ENCODE measurements at places on chromosomes 4 and X.

GRCh38 chrX:10401239-10401638 is 219.1 kb downstream of the MID1 start:
- no peak for DNase-seq

DNA sequence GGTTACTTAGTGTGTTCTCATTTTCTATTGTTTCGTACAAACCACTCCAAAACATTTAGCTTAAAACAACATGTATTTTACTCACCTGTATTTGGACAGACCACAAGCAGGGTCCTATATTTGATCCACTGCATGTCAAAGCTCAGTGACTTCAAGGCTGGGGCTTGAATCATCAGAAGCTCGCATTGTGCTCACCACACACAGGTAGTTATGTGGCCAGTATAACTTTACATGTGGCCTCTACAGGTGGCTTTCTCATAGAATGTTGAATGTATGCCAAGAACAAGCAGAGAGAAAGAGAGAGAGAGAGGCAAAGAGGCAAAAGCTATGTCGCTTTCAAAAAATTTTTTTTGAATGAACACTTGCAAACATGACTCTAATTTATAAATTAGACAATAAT is 107.6 kb downstream of the QRFPR start:
- DNase-seq = no peak

DNA sequence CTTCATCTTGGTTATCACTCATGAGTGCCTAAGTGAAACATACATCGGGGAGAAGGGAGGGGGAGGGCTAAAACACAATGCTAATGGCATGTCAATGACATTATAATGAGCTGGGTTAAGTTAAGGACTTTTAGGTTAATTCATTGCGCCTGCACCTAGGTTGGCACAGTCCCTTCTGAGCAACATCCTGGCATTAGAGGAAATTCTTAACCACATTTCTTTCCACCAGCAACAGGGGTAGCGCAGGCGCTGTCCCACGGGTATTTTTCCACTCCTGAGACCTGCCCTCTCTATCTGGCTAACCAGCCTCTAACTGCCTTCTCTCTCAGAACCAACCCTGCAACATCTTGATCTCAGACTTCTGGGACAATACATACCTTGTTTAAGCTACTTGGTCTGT is 39.0 kb upstream of the PROM1 start:
- DNase-seq = no peak

DNA sequence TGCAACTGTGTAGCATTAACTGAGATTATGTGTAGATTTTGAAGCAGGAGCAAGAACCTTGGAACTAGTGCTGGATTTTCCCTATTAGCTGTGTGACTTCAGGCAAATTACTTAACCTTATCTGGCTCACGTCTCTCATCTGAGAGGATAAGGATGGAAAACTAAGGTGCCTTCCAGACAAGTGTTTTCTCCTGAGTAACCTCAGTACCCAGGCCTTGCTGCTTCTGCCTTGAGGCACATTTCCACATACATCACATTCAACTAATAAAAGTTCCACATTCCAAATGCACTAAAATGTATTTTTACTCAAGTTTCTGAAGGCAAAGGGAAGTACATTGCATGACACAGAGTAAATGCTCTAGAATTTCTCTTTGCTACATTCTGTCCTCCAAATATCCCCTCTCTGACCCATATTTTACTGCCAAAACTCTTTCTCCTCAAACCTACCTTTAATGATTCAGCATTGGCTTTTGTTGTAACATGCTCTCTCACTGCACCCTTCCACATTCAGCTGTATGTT is 195.4 kb upstream of the ADGRL3 start:
- no peak for DNase-seq

DNA sequence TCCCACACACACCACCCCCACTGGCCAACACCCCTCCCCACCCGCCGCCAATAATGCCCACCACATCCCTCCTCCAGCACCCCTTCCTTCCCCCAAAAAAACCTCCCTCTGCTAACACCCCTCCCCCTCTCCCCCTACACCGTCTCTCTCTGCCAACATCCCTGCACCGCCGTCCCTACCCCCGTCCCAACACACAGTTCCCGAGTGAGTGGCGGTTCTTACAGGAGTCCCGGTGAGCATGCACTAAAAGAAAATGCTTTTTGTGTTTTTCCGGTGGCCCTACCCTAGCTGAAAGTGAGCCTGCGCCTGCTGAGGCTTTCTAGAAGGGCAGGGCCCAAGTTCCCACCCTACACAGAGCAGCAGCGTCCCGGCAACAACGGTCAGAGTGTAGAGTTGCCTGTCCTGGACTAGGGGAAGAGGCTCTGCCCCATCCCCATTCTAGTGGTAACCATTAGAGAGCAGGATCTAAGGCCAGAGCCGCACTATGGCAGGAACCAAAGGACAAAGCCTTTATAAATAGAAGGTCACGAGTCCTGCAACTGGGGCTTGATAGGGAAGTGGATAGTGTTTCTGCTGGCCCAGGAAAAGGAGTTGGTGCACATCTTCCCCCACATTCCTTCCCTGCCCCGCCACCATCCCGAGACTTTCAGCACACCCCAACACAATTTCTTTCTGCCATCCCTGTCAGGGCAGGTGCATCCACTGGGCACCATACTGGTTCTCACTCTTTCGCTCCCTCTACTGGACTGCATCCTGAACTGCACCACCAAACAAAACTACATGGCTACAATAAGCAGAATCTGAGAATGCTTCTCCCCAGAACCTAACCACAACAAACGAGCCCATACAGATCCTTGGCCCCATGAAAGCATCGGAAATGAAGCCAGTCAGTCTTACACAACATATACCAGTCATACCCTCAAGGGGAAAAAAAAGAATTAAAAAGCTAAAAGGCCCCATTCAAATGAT is 78.1 kb upstream of the PAGE3 start:
- DNase-seq = no peak

- no peak for DNase-seq
Observed at GRCh38 chr4:1571165-1572009, 112.7 kb downstream of the FAM53A start.

DNA sequence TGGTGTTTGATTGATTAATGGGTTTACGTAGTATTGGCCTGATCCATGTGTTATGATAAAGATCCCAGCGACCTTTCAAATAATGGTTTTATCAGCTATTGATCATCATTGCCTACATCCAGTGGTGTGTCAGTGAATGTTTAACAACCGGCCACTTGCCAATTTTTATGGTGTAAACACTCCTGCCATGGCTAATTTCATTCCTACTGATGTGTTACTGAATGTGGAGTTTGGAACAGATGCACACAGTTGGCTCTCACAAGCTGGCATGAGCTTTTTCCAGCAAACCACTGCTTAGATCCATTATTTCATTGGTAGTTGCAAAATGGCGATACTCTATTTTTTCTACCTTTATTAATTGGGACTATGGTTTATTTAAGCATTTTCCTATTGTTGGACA is 139.9 kb downstream of the REPS2 start:
- DNase-seq = no peak

GRCh38 chrX:23952984-23953907 is 45.4 kb downstream of the CXorf58 start:
- no peak for DNase-seq

DNA sequence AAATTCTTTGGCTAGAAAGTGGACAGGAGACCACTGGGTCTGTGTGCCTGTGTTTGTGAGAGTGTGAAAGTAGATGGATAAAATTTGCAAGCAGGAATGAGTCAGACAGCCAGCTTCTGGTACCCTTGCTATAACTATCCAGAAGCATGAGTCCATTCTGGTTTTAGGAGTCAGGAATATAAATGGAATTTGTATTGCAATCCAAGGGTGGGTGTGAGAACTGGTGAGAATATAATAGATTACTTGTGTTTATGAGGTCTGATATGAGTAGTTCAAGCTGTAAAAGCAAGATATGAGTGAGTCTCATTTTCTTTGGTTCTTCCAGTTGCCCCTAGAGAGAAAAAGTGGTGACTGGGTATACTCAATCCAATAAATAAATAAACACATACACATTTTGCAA is 212.7 kb upstream of the TAPT1 start:
- DNase-seq = no peak

- DNase-seq = peak; percentile 21
Observed at GRCh38 chrX:119067023-119067739, 5.6 kb upstream of the CT47C1 start.

DNA sequence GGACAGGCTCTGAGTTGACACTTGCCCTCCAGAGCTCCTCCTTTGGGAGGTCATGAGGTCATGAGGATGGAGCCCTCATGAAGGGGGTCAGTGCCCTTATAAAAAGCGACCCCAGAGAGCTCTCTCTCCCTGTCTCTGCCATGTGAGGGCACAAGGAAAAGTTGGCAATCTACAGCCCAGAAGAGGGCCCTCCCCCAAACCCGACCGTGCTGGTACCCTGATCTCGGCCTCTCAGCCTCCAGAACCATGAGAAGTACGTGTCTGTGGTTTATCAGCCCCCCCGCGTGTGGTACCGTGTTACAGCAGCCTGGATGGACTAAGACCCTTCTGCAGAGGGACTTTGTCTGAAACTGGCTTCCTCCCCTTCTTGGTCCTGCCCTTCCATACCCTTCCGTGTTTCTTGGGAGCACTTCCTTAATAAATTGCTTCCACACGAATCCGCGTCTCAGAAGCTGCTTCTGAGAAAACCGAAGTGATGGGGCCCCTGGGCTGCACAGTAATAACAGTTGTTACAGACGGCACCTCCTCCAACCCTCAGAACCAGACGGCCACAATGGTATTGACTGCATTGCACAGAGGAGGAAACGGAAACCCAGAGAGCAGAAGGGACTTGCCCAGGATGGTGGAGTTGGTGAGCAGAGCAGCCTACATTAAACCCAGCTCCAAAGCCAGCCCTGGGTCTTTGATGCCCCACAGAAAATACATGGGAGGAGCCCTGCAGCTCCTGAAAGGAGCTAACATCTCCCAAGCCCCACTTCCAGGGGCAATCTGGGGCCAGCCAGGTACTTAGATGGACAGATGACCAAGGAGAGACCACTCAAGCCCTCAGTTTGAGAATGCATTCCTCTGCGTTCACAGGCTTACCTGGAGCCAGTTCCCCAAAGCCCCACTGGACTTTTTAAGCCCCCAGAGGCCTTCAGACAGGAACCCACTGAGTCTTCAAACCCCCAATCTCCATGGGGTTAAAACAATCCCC is 242.7 kb downstream of the BCOR start:
- no peak for DNase-seq

GRCh38 chr4:185566972-185567371 is 31.7 kb upstream of the PDLIM3 start:
- no peak for DNase-seq

GRCh38 chr4:3374667-3375066 is 67.1 kb upstream of the HGFAC start:
- no peak for DNase-seq

DNA sequence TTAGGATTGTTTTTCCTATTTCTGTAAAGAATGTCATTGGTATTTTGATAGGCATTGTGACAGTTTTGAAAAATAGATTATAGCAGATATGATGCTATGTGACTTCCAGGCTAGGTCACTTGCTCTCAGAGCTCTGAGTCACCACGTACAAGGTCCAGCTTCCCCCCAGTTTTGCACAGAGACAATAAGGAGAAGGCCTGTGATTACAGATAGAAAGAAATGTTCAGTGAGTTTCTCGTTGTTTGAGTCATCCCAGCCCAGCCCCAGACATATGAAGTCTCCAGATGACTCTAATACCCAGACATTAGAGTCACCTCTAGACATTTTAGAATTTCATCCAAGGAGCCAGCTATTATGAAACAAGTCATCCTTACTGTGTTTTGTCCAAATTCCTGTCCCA is 57.2 kb downstream of the MFAP3L start:
- DNase-seq = no peak

DNA sequence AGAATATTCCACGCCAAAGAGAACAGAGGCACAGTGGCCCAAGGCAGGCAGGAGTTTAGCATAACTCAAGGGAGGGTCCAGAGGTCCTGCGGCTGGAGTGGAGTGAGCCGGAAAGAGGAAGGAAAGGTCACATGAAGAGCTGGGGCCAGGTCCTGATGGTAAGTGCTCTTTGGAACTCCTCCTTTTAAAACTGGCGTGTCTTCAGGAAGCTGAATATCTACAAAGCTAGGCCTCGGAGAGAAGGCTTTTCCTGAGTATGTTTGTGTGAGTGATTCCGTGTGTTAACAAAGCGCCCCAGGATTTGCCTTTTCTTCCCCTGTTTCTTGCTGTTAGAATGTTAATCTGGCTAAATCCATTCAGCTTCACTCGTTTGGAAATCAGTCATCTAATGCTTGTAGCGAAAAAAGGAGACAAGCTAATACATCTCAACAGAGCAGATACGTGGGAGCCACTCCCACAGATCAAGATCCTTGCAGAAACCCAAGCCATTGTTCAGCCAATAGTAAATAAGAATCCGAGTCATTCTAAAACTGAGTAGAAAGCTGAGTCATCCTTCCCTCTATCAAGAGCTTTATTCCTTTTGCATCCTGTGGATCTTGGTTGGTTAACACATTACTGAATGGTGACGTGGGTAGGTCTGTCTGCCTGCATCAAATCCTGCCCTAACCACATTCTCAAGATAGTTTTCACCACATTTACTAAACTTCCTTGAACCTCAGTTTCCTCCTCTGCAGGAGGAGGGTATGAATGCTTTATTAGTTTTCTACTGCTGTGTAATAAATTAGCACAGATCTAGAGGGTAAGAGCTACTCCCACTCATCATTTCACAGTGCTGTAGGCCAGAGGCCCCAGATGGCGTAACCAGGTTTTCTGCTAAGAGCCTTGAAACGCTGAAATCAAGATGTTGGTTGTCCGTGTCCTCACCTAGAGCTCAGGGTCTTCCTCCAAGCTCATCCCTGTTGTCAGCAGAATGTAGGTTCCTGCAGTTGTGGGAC is 43.2 kb upstream of the RBM47 start:
- DNase-seq = no peak

GRCh38 chr4:185600801-185601434 is 65.6 kb upstream of the PDLIM3 start:
- DNase-seq = no peak

DNA sequence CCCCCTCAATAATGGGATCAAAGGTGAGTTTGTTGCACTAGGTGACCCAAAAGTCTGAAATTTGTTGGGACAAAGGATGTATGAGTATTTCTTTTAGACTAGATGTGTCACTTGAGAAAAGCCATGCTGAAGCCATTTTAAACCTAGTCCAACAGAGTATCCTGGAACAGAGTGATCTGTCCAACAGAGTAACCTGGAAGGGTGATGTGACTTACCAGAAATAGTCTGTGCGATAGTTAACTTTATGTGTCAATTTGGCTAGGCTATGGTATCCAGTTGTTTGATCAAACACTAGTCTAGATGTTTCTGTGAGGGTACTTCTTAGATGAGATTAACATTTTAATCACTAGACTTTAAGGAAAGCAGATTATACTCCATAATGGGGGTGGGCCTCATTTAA is 154.5 kb downstream of the PARM1 start:
- no peak for DNase-seq

DNA sequence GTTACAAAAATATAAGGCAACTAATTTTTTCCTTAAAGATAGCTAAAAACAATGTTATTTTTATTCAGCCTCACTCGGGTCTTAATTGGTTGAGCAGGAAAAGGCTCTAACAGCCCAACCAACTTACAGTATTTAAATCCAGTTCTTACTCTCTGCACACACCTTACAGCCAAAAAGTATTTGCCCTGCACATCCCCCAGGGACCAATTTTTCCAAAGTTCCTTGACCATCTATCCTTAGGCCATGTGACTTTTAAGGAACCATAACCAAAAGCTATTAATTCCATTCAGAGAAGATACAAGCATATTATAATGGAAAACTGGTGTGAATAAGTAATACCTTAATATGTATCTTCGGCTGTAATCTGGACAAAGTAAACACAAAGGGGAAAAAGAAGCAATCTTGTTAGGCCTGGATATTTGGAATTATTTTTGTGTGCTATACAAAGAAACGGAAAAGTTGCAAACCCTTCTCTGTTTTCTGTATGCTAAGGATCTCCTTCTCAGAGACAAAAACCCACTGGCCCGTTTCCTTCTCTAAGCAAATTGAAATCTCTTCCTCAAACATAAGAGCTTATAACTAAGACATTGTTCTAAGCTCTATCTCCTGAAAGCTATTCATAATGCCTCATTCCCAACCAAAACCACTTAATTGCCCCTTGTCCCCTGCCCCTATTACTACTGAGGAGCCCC is 1.0 kb upstream of the THAP9 start:
- no peak for DNase-seq

Data from NCI-H1930 (cell line).